ENCODE measurements at places on chromosomes 1 and 21.

DNA sequence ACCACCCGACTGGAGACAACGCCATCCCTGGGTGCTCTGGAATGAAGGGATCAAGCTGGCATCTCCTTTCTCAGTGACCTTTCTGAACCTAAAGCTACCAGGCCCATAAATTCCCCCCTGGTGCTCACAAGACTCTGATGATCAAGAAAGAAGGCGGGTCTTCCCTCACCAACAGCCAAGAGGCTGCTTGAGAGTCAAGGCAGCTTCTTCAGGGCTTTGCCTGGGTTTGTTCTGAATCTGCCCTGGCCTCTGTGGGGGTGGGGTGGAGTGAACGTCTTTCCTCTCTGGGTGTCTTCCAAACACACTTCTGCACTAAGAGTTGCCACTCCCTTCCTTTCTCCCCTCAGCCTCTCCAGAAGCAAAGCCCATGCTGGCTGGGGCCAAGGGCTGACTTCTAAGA, 36.1 kb downstream of the CD247 start:
- no peak for DNase-seq

DNA sequence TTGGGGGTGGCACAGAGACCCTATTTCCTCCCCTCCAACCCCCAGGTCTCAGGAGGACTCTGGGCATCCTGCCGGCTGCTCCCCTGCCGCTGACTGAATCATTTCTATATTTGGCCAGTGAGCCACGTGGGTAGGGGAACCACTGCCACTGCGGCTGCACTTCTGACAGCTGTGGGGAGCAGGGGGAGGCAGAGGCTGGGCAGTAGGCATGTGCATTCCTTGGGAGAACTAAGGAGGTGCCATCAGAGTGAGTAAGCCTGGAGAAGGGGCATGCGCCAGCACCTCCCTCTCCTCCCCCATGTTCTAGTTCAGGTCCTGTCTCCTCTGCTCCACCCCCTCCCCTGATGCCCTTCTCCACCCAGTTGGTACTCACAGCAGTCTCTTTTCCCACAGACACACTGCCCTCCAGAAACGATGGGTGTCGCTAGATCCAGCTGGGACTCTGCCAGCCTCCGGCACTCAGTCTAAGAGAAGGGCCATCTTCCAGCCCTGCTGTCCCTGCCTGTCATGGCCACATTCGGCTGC, 12.0 kb downstream of the PPFIA4 start:
- DNase-seq = no peak

- no peak for DNase-seq
Measured at GRCh38 chr21:15964236-15964855, 234.6 kb downstream of the USP25 start.

GRCh38 chr1:108685529-108685928, 6.6 kb upstream of the PRPF38B start:
- DNase-seq = no peak

- DNase-seq = no peak
Measured at GRCh38 chr1:182235604-182235951, 156.0 kb downstream of the GLUL start.

DNA sequence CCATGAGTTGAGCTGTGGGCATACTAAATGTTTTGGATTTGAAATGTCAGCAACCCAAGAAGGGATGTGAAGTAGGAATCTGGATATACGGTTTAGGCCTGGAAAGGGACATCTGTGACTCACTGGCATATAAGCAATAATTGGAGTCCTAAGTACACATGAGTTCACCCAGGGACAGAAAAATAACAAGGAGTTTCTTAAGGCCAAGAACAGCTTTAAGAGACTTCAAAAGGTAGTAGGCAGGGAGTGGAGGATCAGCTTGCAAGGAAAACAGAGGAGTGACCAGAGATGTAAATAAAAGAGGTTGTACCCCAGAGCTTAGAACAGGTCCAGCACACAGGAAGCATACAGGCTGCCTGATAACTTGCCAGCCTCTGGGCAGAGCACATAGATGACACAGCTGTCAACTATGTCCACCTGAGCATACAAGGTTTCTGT, 28.1 kb downstream of the TMEM50B start:
- DNase-seq = no peak

DNA sequence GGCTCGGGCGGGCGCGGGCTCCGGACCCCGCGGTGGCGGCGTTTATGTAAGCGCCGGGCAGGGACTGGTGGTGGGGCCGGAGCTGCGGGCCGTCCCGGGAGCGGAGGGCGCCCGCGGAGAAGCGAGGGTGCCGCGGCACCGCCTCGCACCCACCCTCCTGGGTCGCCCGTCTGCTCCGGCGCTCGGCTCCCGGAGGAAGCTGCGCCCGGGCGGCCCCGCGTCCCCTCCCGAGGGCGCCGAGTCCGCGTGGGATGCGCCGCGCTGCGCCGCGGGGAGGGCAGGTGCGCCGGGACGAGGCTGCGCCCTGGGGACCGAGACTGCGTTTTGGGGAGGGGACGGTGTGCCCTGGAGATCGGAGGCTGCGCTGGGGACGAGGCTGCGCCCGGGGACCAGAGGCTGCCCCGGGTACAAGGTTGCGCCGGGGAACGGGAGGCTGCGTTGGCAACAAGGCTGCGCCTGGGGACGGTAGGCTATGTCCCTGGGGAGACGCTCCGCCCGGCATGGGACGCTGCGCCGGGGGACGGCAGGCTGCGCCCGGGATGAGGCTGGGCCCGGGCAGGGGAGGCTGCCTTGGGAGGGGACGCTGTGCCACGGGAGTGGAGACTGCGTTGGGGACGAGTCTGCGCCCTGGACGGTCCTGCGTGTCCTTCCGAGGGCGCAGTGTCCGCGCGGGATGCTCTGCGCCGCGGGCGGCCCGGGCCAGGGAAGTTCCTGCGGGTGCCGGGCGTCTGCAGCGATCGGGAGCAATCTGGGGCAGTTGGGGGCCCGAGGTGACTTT, 627 bp downstream of the ADARB1 start:
- no peak for DNase-seq

DNA sequence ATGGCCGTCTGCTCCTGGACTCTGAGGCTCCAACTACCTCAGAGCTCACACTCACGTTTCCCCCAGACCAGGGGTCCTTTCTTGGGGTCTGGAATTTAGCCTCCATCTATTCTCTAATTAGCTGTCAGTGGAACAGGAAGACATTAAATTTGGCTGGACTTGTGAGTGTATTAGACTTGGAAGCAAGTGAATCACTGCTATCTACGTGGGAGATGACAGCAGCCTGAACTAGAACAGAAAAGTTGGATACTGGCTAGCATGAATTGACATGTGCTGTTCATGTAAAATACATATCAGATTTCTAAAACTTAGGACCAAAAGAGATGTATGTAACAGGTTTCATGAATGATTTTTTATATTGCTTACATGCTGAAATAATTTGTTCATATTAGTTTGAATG, 28.0 kb downstream of the TAF5L start:
- DNase-seq = no peak

- no peak for DNase-seq
Measured at GRCh38 chr1:23914921-23915320, 1.8 kb upstream of the CNR2 start.

DNA sequence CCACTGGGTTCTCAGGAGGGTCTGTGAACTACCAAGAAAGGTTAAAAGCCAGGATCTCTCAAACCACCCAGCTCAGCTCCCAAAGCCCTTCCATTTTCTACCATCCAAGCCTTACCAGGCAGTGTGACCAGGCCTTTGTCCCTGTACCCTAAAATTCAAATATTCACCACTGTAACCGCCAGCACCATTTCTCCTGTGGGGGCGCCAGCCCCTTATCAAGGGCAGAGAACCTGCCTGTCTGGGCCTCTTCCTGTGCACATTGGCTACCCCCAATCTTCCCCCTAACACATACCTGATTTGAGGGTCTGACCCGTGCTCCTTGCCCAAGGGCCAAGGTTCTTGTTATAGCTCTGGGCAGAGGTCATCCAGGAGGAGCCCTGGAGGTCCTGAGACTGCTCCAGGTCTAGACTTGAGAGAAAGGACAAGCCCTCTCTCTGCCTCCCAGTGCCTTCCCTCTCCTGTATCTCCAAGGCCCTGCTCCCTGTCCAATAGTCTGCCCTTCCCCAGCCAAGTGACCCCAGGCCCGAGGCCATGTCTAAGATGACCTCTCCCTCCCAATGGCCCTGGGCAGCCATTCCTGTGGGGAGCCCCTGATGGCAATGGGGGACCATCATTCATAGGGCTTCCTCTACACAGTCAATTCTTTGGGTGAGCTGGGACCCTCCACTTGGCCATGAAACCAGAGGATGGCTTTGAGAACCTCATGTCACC, 78.5 kb downstream of the FHAD1 start:
- DNase-seq = no peak

DNA sequence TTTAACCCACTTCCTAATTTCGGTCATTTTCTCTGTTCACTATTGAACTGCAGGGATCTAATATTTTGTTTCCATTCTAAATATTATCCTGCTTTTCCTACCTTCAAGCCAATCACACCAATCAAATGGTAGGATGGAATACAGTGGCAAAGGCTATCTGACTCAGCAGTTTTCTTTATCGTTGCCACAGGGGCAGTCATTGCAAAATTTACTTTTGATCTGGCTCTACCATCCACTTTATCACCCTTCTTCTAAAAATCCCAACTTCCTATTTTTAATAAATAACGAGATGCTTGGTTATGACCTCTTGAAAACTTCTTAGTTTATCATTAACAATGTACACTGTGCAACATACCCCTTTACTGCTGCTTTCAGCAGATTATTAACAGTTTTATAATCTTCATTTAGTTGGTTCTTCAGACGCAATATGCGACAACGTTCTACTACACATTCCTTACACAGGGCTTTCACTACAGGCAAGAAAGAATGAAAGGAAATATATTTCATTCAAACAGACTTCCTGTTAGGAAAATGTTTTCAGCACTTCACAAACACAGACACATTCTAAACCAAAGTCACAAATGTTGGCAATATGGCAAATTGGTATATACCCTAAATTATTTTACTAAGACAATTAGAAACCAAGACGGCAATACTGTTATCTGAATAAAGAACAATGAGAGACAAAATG, 52.3 kb upstream of the RAP1GAP start:
- DNase-seq = no peak

- DNase-seq = no peak
Measured at GRCh38 chr1:151981178-151981525, 12.5 kb downstream of the S100A10 start.

DNA sequence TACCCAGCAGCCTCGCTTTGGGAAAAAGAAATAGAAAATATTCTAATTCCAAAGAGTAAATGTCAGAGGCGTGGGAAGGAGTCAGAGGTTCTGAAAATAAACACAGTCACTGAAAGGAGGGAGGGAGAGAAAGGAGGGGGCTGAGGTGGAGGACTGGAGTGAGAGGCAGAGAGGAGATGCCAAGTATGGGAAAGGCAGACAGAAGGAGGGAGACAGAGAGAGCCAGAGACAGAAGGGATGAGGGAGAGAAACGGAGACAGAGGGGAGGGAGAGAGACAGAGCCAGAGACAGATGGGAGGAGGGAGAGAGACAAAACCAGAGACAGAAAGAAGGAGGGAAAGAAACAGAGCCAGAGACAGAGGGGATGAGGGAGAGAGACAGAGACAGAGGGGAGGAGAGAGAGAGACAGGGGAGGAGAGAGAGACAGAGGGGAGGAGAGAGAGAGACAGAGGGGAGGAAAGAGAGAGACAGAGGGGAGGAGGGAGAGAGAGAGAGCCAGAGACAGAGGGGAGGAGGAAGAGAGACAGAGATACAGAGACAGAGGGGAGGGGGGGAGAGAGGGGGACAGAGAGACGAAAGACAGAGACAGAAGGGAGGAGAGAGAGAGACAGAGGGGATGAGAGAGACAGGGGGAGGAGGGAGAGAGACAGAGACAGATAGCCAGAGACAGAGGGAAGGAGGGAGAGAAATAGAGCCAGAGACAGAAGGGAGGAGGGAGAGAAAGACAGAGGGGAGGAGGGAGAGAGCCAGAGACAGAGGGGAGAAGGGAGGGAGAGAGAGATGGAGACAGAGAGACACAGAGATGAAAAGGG, 525.5 kb downstream of the MATN1 start:
- DNase-seq = no peak

DNA sequence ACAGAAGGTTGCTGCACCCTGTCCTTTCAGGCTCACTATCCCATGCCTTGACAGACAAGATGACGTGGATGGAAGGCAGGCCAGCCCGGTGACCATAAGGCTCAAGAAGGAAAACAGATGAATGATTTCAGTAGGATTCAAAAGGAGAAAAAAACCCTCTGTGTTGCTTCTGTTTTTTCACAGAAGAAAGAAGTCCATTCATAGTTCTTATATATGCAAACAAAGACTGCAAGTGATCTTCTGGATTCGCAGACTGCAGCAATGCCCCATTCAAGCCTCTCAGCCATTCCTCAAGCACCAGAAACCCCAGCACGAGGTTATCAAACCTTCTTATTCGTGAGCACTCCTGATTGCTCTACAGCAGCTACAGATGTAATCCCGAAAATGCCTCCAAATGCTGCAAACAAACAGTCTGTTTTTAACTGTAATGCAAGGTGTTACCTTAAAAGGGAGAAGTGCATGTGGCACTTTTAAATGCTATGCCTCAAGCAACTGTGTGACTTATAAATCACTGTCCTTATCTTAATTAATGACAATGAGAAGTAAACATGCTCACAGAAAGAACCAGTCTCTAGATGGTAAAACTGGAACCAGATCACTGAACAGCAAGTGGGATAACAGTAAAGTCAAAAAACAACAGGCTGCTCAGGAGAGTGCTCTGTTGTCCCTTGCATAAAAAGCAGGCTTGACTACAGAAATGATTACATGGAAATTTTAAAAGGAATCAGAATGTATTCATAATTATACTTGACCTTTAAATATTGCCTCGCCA, 173.9 kb downstream of the HHIPL2 start:
- DNase-seq = no peak

GRCh38 chr21:38486706-38487105, 11.6 kb downstream of the ERG start:
- no peak for DNase-seq

- no peak for DNase-seq
Measured at GRCh38 chr1:228370941-228371740, 35.5 kb downstream of the TRIM11 start.

DNA sequence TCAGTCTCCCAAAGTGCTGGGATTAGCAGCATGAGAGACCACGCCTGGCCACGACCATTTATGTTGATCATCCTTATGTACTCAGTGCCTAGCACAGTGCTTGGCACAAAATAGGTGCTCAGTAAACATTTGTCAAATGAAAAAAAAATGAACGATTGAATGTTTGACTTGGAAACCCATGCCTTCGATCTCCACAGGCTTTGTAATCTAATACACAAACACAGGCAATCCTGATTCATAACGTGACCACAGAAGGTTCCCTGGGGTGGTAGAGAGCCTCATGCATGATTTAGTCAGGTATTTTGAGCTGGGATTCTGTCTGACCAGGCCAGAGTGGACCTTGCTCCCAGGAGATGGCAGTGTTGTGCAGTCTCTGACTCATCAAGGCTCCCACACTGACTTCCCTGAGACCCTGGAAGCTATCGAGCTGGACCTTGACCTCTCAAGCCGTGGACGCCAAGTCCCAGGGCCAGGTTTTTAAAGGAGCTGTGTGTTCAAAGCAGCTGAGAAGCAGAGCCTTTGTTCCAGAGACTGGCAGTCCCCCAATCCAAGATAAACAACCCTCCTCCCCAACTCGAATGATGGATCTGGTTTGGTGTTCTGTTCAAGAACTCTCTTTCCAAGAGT, 81.1 kb downstream of the PGM1 start:
- no peak for DNase-seq

GRCh38 chr1:218874313-218874712, 299.4 kb upstream of the LYPLAL1 start:
- no peak for DNase-seq

GRCh38 chr1:20962576-20963258, 175.6 kb upstream of the HP1BP3 start:
- no peak for DNase-seq

- DNase-seq = no peak
Measured at GRCh38 chr21:29209696-29210095, 79.3 kb downstream of the MAP3K7CL start.

Data from stimulated activated CD8-positive, alpha-beta memory T cell treated with anti-CD3 and anti-CD28 coated beads, Interleukin-4, amount 100 ng/mL, for 1 hour (primary cell).